ENCODE measurements at places on chromosomes 5 and 9.

DNA sequence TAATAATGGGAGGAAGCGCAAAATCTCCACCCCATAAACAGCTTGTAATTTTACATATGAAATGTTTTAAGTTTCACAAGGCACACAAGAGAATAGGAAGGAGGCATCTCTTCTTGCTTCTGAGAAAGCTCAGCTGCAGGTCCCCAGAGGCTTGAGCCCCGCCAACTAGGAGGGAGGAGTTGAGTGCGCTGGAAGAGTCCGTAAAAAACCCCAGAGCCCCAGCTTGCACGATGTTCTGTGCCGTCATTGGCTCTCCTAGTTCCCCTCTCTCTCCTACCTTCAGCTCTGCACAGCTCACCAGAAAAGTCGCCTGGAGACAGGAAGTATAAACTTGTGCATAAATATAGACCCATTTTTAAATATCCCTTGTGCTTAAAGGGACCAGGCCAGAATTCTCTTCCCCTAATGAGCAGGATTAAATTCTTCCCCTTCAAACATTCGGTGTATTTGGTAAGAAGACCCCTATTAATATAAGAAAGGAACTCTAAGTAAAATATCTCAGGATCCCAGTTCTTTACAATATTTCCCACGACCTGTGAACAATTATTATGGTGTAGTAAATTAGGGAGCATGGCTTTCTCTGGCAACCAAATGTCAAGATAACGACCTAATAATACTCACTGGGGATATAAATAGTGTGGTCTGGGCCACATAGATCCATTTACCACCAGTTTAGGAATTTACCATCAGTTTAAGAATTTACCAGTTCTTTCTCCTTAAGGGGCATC lies 13.7 kb downstream of the GLRX start:
- DNase-seq, result peak; percentile 23

- DNase-seq, result peak; percentile 54
These were observed 38.1 kb downstream of the MAP1B start for GRCh38 chr5:72145348-72145747.

DNA sequence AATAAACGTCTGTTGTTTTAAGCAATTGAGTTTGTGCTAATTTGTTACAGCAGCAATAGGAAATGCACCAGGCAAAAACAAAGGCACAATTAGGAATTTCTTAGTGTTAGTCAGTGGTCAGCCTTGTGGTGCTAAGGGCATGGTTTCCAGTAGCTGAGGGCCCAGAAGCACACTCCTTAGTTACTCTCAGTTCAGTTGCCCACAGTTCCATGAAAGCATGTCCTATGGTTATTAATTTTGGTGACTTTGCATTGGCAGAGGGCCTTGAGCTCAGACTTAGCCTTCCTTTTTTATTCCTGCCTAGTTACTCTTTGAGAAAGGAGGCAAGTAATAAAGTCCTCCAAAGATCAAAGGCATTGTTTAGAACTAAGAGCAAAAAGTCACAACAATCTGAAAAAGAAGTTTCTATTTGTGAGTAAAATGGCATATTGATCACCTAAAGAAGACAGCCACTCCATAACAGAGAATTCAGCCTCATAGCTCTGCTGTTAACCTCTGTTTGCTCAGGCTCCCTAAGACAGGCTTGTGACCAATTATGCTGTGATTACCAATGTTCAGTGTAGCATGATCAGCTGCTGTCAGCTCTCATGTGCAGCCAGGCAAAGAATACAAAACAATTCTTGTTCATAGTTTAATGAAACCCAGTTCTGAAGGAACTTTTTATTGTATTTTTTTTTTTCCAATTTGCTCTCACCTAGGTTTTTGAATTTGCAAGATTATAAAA lies 57.0 kb upstream of the MROH2B start:
- peak; percentile 93 for DNase-seq

GRCh38 chr9:21711504-21711903 lies 90.9 kb upstream of the MTAP start:
- DNase-seq, result peak; percentile 23

DNA sequence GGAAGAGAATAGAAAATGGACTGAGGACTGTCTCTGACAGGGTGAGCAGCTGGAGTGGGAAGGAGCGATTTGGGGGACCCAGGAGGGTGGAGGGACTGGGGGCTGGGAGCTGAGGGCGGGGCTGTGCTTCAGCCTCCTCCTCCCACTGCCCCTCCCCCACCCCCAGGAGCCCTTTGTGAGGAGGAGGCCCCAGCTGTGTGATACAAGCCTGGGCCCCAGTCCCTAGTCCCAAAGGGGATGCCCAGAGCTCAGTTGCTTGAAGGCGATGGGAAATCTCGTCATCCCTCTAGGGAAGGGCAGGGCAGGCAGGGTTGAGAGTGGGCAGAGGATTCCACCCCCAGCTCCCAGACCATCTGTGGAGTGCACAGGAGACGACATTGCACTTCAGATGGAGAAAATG lies at the start of gene SPATA31E1:
SPATA31E1 (plus strand) TSS at position 251 of the 400 bp plus-strand sequence; CDS start at position 266, 15 bp downstream.
- peak; percentile 44 for DNase-seq
